ENCODE measurements at places on chromosomes 5 and 9.

DNA sequence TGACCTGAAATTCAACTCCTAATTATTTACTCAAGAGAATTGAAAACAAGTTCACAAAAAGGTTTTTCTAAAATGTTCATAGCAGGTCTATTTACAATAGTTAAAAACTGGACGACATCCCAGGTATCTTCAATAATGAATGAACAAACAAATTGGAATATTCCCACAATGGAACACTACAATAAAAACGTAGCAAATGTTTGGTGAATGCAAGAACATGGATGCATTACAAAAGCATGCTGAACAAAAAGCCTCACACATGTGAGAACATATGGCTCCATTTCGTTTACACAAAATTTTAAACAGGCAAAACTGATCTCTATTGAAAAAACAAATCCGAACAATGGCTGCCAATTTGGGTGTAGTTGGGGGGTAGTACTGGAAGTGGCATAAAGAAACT is 669.9 kb downstream of the MTRR start:
- H3K4me1 ChIP-seq: no peaks in the 10 kb centered on the region
- H3K4me3 ChIP-seq: no peak overlapping the region
- no peaks in the 10 kb centered on the region for H3K27me3 ChIP-seq

DNA sequence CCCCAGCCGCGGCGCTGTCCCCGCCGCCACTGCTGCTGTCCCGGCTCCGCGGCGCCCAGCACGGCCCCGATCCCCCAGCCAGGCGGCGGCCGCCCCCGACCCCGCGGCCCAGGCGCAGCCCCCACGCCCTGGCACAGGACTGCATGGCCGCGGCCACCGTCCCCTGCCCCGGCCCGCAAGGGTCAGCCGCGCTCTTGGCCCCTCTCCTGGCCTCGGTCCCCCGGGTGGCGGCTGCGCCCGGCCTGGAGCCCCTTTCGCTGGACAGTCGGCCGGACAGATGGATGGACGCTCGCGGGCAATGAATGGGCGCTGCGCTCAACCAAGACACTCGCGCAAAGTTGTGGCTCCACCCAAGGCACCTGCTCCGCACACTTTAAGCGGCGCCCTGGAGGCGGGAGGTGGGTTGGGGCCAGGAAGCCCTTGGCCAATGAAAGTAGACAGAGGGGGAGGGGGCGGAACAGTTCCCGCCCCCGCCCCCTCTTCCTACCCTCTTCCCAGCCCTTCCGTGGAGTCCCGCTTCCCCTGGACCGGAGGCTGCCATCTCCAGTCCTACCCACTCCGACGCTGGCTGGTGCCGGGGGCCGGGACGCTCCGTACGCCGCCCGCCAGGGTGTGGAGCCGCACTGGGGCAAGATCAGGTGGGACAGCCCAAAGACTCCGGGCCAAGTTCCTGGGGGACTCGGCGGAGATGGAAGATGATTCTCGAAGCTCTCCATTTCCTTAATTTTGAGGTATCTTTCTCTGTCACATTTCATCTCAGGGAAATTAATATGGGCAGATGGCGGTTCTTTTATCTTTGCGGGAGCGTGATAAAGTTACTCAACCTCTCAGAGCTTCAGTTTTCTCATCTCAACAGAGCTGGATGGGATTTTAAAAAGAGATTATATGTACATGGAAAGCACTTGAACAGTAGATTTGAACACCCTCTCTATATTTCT is at the start of gene GLDC:
GLDC (minus strand) TSS at position 375 of the 938 bp plus-strand sequence; CDS start at position 145, 230 bp downstream.
- peak; percentile 59 for DNase-seq
- H3K27me3 ChIP-seq: peaks cover 16% of the 10 kb centered on the region
- peaks cover 7% of the 10 kb centered on the region for H3K4me1 ChIP-seq

DNA sequence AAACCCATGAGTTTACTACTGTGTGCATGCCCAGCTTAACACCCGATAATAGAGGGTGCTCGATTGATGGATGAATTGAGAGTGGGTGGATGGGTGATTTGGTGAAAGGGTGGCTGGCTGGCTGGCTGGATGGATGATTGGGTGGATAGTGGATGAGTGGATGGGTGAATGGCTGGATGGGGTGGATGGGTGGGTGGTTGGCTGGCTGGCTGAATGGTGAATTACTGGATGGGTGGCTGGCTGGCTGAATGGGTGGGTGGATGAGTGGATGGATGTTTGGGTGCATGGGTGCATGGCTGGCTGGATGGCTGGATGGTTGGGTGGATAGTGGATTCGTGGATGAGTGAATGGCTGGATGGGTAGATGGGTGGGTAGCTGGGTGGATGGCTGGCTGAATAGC is 201.1 kb downstream of the IRX1 start:
- DNase-seq: no peak
- no peaks in the 10 kb centered on the region for H3K27me3 ChIP-seq
- no peak overlapping the region for H3K27ac ChIP-seq
- no peak overlapping the region for H3K4me3 ChIP-seq
- no peaks in the 10 kb centered on the region for H3K4me1 ChIP-seq

- DNase-seq: no peak
- H3K27ac ChIP-seq: no peak overlapping the region
- H3K36me3 ChIP-seq: no peaks in the 10 kb centered on the region
- no peaks in the 10 kb centered on the region for H3K27me3 ChIP-seq
- H3K4me1 ChIP-seq: no peaks in the 10 kb centered on the region
- no peak overlapping the region for H3K4me3 ChIP-seq
These were observed 145.7 kb upstream of the DAB2 start for GRCh38 chr5:39570403-39571027.

DNA sequence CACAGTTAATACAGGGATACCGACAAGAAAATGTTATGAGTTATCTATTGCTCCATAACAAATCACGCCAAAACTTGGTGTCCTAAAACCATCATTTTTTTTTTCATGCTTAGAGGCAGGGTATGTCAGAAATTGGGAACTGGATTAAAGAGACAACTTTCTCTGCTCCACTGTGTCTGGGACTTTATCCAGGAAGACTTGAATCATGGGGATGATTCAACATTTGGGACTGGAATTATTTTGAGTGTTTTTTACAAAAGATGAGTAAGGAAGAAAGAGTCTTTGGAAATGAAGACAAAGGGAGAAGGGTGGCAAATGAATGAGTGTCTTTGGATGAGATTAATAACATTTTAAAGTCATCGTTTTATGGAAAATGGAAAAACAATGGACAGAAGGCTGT is 1883.7 kb upstream of the C9orf72 start:
- DNase-seq: no peak
- no peak overlapping the region for H3K4me3 ChIP-seq

All from right atrium auricular region (tissue), 2 donors.